Epithelial cell of esophagus (primary cell): ENCODE measurements at places on chromosomes 11 and 22.

- no peak for DNase-seq
Measured at GRCh38 chr22:24592058-24592850, 619 bp downstream of the LRRC75B start.

DNA sequence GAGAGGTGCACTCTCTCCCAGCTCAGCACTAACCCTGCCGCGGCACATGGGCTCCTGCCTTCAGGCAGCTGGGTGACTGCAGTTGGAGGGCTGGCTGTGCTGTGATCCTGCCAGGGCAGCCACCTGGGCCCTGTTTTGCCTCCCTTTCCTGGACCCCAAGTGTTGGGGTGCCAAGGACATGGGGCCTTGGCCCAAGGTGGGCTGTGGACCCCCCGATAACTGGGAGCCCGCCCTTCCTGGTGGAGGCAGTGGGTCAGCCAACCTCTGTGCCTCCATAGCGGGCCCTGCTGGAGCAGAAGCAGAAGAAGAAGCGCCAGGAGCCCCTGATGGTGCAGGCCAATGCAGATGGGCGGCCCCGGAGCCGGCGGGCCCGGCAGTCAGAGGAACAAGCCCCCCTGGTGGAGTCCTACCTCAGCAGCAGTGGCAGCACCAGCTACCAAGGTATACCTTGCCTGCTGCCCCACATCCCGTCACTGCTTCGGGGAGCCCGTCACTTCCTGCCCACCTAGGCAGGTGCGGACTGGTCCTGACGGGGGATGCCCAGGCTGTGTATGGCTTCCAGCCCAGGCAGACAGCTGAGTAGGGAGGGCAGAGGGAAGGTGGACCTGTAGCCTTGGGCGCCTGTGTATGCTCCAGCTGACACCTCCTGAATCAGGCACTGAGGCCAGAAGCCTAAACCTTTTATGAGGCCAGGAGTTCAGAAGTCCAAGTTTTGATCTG, 8.9 kb downstream of the TUB start:
- peak; percentile 30 for DNase-seq

DNA sequence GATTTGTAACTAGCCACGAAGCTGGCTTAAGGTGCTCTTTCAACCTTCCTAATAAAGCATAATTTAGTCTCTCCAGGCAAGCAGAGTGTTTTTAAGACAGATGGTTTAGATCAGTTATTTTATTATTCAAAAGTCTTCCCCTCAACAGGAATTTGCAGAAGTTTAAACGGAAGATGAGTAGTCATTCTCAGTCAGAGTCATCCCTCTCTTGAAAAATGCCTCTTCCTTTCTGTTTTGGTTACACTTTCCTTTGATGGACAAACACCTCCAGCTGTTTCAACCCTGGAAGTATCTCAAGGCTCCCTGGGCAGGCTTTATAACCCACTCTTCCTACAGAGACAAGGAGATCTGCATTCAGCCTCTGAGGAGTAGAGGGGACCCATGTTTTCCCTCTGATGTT, 60.3 kb upstream of the POU2AF2 start:
- DNase-seq = no peak

DNA sequence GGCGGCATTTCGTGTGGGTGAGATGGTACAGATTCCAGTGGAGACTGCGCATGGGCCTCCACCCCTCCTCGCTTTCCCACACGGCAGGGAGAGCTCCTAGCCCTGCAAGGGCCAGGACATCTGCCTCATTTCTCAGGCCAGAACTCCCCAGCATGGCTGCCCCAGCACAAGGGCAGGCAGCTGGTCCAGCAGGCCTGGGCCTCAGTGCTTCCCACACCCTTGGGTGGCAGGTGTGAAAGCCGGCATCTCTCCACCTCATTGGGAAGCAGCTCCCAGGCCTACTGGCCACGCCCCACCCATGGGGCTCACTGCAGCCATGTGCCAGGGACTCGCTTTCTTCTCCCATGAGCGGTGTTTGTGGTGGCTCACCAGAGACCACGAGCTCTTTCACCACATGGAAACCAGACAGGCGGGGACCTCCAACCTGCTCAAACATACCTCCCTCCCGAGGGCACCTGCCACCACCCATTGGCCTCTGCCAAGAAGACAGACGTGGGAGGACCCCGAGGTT, 79.1 kb downstream of the NAT10 start:
- DNase-seq = no peak

- DNase-seq = no peak
Measured at GRCh38 chr11:109027851-109028250, 363.0 kb downstream of the DDX10 start.

DNA sequence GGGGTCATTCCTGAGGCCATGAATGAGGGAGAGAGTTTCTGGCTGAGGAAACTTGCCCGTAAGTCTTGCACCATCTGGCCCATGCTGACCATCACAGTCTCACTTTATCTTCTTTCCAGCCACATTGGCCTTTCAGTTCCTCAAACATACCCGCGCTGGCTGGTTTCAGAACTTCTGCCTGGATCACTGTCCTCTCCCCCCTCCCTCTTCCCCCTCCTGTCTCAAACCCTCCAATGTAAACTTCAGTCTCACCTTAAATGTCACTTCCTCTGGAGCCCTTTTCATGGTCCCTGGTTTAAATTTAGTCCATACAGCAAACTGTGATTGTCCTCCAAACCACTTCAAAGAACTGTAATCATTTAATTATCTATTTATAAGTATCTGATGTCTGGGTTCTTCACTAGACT, 3.7 kb upstream of the TMEM109 start:
- no peak for DNase-seq

GRCh38 chr22:38067028-38067415, 9.8 kb downstream of the PICK1 start:
- no peak for DNase-seq

GRCh38 chr11:102879801-102880200, 5.0 kb upstream of the MMP12 start:
- DNase-seq = no peak

DNA sequence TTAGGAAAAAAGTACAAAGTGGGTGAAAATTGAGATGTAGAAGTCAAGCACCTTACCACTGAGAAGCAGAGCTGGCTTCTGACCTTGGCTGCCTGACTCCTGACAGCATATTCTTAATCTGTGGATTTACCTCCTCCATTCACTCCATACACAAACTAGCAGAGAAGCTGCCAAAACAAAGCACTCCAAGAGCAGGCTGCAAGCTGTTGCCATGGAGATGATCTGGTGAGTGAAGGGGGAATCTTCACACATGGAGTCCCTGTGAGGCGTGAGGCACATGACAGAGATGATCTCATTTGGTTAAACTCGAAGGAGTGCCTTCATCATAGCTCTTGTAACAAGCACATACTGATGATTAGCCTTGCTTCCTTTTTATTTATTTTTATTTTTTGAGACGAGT, 16.1 kb downstream of the COMMD9 start:
- no peak for DNase-seq

DNA sequence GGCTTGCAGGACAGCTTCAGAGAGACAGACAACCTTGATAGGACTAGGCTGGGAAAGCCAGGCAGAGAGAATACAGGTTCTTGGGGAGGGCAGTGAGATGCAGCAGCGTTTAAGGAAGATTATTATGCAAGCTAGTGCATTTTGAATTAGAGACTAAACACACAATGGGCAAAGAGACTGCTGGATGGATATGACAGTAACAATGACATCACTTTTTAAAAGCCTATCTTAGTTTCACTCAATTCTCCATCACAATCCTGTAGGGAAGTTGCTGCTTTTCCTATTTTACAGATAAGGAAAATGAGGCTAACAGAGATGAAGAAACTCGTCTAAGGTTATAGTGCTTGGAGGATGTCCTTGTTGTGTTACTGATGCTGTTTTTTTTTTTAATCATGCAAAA, 5.6 kb downstream of the JHY start:
- no peak for DNase-seq

DNA sequence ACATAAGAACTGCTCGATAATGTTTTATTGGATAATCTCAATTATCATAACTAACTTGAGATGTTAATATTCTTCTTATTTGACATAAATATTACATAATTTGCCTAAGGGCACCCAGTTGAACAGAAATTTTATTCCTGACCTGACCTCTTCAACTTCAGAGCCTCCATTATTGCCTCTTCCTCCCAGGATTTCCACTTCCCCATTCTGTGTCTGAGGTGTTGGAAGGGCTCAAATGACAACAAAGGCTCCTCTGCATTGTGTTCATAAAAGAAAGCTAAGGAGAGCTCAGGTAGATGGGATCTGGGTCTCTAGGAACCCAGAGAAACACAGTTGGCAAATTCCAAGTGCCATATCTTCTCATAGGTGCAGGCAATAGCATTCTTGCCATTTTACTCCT, 61.2 kb upstream of the ARHGAP20 start:
- no peak for DNase-seq

- no peak for DNase-seq
Measured at GRCh38 chr11:35488117-35488516, 37.3 kb downstream of the PAMR1 start.

DNA sequence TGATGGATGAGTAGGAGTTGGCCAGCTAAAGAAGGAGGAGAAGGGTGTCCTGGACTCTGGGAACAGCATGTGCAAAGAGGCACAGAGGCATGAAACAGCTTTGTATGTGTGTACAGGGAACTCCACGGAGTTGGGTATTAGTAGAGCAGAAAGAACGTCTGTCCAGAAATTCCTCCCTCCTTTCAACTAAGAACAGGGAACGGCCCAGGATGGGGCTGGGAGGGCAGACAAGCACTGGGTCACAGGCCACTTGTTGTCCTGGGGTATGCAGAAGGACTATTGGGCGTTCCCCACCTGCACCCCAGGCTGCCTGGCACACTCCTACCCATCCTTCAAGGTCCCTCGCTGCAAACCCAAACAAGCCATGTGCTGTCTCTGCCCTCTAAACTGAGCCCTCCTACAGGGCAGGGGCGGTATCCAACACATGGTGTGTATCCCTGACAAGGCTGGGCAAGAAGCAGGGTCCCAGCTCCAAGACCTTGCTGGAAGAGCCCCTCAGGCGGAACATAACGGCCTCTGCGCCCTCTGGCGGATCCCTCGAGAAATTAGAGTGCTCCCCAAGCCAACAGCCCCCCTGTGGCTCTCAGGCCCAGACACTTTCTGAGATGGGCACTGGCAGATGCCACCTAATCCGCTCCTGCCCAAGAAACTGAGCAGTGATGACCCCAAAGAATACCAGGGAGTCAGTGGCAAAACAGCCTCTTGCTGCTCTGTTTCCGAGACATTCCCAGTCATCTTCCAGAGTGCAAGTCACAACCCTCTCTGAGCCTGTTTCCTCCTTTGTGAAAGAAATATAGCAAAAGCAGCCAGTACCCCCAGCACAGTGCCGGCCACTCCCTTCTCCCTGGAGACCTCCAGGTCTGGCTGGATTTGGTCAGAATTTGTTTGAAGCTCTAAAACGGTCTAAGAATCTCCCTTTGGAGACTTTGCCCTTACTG, 1.6 kb upstream of the ELFN2 start:
- DNase-seq = peak; percentile 50
